ENCODE measurements at places on chromosomes 1 and 21.

DNA sequence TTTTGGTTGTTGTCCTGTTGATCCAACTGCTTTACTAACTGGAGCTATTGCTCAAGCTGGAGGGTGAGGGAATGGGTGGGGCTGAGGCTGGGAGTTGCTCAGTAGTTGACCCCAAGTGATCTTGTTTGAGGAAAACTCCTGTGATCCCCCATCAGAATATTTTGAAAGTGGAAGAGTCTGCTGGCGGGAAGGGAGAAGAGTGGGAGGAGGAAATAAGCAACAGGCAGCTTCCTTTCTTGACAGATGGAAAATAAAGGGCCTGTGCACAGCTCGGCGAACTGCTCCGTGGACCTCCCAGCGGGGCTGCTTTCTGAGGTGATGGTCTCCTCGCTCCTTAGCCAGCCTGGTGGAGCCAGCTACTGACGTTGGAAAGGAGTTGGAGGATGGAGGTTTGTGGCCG lies 199.1 kb upstream of the LMO4 start:
- no peak for DNase-seq

GRCh38 chr1:145985502-145986439 lies 10.6 kb downstream of the TXNIP start:
- DNase-seq = no peak

GRCh38 chr1:13595411-13595810 lies 11.8 kb downstream of the PDPN start:
- no peak for DNase-seq

DNA sequence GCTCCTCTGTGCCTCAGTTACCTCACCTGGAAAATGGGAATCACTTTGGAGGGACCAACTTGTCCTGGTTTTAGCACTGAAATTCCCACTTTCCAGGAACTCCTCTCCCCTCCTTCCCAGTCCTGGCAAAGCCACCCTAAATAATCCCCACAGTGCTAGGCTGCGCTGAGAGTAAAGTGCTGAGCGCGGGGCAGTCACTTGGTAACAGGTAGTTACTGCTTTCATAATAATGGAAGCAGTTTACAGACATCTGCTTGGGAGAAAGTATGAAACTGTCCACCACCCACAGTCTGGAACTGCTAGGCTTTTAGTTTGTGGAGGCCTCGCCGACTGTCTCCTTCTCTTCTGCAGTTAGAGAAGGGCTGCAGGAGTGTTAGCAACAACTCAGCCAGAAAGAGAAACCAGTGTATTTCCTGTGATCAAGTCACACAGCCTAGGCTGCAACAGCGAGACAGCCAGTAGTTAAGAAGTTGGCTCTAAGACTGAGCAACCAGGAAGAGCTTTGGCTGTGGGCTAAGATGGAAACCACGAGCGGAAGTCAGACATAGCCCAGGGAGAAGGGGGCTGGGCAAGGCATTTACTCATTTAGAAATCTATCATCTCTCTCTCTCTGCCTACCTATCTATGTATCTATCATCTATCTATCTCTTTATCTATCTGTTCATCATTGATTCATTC lies 30.8 kb upstream of the ABCG1 start:
- peak; percentile 69 for DNase-seq

GRCh38 chr1:195951313-195951712 lies 656.9 kb downstream of the KCNT2 start:
- DNase-seq = no peak

DNA sequence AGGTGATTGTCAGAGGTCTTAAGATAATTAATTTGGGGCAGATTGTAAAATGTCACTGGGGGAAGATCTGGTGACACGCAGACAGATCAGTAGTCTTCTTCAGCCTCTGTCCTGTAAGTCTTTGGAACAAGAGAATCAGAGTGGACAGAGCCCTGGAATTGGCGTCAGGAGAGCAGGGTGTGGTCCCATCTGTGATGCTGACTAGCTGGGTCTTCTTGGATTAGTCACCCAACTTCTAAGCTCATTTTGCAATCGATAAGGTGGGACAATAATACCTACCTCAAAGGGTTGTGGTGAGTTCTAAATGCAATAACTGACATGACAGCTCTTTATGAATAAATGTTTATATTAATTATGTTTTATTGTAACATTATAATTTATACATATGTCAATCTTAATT lies 4.8 kb downstream of the FASLG start:
- DNase-seq = no peak

DNA sequence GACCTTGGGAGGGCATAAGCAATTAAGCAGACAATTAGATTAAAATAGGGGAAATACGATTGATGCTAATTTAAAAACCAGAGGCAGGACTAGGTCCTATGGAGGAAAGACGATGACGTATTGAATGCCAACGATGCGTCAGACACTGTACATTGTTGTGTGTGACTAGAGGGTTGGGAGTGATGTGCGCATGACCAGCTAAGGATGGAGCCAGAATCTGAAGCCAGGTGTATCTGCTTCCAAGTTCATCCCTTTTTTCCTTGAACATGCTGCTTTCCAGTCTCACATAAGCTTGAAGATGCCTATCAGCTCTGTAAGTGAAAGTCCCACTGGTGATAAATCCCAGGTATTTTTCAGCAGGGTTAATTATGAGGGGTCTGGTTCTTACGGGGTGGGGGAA lies 576.2 kb downstream of the MATN1 start:
- no peak for DNase-seq

Measured in T-helper 9 cell (primary cell).